ENCODE measurements at places on chromosomes 7 and 10.

DNA sequence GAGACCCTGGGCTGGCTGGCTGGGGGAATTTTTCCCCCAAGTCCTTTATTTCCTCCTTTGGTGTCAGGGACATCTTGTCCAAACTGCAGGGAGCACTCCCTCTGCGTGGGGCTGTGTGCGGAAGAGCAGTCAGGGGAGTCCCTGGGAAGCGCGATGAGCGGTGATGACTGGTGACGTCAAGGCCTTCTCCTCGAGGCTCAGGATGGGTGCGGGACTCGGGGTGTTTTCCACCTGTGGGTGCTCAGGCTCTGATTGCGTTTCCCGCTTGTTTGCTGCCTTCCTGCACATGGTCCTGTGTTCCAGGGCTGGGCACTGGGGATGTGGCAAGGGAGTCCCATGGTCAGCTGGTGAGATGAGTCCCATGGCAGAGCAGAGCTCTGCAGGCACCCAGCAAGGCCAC is 101.2 kb downstream of the DOCK1 start:
- no peak for DNase-seq

DNA sequence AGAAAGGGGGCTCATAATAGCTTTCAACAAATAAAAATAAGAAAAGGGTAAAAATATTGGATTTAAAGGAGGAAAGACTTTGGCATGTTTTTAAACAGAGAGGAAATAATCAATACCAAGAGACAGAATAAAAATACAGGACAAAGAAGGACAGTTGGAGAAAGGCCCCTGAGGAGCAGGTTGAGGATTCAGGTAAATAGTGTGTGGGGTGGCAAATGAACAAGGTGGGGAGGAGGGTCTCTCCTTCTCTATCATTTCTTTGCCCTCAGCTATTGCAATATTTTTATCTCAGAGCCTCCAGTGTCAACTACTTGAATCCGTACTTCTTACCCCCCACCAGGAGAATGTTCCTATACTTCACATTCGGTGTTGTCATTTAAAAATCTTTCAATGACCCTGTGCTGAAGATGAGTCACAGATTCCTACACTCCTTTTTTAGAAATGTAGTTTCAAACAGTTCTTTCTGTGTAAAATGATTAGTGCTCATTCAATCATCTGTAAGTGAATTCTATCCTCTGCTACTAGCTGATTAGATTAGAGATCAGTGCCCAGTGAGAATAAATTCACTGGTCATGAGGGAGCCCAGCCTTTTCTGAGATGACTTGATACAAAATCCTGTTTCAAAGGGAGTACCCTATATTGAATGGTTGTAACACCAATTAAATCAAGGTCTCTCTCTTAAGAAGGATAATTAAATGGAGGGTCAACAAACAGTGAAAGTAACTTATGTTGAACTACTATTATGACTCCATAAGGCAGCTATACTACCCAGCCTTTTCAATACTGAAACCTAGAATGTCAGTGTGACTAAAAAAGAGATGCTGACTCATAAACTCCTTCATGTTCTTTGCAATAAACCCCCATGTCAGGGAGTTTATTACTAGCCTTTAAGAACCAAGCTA is 50.4 kb upstream of the WNT16 start:
- DNase-seq: no peak

- DNase-seq: no peak
These were observed 1.3 kb downstream of the FAS start for GRCh38 chr10:88991899-88992320.

DNA sequence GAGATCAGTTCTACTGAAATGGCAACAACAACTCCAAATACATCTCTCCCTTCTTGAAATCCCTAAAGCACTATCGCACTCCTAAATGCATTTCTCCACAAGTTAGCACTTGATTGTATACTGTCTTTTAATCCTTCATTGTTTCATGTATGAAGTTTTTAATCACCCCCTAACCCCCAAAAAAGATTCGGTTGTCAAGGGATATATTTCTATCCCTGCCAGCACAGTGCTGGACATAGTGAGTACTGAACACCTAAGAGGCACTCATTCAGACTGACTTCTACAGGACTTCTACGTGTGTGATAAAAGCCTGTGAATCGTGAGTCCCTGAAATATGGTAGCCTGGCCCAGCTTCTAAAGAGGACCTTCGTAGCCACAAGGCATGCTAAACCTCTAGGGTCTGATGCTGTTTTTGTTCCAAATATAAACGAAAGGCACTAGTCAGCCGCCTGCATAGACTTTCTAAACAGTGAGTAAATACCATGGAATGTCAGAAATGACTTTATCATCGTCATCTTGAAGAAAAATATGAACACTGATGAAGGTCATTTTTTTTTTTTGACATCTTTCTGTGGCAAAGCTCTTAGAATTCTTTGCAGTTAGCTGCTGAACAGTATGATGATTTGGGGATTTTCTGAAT is 14.6 kb upstream of the ZSCAN21 start:
- no peak for DNase-seq

GRCh38 chr10:22609251-22609650 is 105.1 kb downstream of the PIP4K2A start:
- DNase-seq: no peak

- no peak for DNase-seq
These were observed 13.1 kb downstream of the DNAJC1 start for GRCh38 chr10:21990449-21990848.

DNA sequence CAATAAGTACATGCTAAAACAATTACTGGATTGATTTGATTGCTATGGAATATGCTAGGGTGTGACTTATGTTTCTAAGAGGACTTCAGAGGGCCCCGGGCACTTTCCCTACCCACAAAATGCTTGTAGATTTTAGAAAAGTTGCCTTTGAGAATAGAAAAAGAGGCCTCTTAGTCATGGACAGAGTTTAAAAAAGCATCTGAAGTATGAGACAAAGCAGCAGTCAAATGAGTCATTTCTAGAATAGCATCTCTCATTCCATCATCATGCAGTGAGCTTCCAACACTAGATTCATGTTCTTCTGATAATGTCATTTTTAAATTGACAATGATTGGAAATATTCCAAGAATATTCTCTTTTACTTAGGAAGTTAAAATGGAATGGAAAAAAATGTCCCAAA is 675.1 kb upstream of the PCDH15 start:
- DNase-seq: no peak

DNA sequence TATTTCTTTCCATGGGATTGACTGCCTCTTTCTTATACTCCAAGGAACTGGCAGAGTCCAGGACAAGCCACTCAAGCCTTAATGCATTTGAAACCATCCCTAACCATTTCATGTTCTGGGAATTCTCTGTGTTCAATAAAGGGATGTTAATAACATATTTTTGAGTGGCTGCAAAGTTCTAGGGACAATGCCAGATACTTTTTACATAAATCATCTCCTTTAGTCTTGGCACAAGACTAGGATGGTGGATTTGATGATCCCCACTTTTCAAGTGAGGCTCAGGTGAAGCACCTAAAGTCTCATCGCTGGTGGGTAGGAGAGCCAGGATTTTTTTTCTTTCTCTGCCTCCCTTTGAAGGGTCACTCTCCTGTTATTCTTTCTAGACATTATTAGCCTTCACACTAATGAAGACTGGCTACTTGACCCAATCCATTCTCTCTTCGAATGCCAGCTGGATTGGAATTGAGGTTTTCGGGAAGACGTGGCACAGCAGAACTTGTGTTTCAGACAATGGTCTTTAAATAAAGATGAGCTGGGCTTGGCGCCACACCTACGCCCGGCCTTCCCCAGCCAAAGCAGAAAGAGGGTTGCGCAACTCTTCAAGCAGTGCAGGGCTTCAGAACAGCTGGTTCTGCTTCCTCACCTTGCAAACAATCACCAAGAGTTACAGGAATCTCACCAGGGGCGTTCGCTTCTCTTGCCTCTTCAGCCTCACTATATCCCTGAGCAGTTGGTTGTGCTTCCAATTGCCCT is 73.8 kb upstream of the BMPER start:
- DNase-seq: no peak

DNA sequence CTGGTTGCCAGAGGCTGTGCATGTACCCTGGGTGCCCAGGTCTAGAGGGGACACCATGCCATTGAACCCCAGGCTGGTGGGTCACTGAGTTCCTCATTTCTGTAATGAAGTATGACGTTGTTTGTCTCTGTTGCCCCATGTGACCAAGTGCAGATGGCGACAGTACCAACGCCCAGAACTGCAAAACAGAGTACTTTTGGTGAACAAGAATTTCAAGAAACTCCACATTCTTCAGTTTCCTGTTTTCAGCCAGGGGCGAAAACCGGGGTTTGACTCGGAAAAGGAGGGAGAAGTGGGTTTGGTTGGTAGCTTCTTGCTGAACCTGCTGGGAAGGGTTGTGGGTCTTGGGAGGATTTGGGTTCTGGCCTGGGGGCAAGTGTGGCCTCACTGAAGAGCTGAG is 18.2 kb downstream of the CYP17A1 start:
- DNase-seq: no peak

Measured in stimulated activated CD8-positive, alpha-beta memory T cell treated with anti-CD3 and anti-CD28 coated beads, Interleukin-4, amount 100 ng/mL, for 1 hour (primary cell).